Stimulated activated CD4-positive, alpha-beta T cell treated with anti-CD3 and anti-CD28 coated beads, TNF-alpha, amount 100 ng/mL, for 24 hours (primary cell): ENCODE measurements at places on chromosomes 7 and 10.

DNA sequence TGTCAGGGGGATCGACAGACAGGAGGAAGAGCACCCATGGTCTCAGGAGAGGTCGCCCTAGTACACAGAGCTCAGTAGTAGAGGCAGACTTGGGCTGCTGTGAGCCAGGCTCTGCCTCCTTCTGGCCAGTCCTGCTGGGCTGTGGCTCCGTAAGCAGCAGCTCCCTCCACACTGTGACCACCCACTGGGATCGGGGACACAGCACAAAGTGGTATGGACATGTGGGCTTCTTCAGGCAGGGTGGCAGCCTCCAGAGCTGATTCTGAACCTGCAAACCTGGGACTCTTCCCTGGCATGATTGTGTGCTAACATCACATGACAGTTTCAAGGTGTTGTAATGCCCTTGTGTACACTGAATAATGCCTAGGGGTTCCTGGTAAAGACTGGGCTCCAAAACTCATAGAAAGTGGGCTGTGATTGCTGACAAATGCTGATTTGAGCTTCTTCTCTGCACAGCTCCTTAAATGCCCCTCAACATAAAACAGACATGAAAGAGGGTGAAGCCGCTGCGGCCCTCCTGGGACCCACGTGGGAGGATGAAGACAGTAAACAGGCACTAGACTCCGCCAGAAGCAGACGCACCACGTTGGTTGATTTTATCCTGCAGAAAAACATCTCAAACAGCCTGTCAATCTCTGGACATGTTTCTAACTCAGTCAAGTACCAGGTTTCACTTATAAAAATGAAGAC, 76.7 kb downstream of the GPR26 start:
- no peak for DNase-seq

- no peak for DNase-seq
Observed at GRCh38 chr10:132641966-132642731, 104.6 kb downstream of the INPP5A start.

GRCh38 chr7:25900877-25901276, 251.1 kb upstream of the NFE2L3 start:
- DNase-seq: no peak

DNA sequence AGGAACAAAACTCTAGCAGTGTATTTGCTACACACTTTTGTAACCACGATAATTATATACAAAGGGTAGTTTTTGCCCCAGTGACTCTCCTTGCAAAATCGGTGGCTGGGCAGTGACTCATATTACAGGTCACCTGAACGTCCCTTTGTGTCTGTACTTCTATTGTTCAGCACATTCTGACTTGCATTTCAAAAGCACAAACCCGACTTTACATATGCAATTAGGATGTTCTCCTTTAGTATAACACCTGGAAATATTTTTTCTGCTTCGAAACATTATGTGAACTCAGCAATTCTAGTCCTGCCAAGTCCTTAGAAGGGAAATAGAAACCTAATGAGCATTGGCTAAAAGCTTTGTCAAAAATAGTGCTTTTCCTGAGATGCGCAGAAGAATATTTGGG, 6.0 kb downstream of the PRR15 start:
- no peak for DNase-seq

GRCh38 chr7:108385834-108386422, 70.3 kb downstream of the NRCAM start:
- DNase-seq: no peak

DNA sequence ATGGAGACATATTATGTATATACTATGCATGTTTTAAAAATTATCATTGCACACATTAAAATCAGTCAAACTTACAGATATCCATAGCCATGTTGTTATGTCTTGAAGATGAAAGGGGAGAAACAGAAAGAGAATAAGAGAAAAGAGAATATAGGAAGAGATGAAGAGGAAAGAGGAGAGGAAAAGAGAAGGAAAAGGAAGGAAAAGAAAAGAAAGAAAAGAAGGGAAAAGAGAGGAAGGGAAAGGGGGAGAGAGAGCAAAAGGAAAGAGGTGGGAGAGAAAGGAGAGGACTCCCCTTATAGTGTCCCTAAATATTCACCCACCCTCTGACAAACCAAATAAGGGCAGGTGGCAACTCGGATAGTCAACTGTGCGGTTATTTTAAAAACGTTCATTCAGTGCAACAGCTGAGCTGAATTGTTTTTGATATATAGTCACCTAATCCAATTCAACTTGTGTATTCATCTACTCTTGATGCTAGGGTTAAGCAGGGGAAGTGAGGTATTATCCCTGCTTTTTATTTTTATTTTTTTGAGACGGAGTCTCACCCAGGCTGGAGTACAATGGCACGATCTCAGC, 14.6 kb downstream of the SVIL start:
- DNase-seq: no peak

GRCh38 chr7:116630932-116631671, 40.9 kb upstream of the MET start:
- no peak for DNase-seq

DNA sequence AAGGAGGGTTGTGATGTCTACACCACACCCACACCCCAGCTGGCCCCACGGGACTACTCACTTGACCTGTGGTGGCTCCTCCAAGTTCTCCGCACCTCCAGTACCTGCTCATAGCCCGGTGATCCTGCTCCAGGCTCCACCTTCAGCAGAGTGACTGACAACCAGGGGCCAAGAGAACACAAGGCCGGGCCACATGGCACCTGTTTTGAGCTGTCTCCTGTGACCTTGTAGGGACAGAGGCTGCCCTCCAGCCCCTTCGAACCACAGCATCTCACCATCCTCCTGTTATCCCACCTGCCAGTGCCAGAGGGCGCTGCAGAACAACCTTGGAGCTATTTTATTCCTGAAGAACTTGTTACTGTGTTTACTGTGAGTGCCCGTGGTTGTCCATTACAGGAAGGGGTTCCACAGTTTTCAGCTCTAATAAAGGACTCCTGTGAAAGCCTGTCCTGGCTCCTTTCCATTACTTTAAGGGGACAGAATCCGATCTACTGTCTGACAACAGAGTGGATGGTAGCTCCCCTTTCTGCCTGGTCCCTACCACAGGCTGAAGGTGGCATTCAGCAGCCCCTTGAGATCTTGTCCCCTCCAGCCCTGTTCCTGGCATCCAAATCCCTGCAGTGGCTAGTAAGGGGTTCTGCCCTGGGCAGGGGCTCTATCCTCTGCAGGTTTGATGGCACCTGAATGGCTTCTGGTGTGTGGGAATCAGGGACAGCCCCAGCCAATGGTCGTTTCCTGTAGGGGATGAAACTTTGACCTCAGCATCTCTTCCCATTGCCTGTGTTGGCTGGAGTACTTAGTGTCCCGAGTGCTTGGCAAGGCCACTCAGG, 50.8 kb downstream of the C10orf120 start:
- DNase-seq: no peak

DNA sequence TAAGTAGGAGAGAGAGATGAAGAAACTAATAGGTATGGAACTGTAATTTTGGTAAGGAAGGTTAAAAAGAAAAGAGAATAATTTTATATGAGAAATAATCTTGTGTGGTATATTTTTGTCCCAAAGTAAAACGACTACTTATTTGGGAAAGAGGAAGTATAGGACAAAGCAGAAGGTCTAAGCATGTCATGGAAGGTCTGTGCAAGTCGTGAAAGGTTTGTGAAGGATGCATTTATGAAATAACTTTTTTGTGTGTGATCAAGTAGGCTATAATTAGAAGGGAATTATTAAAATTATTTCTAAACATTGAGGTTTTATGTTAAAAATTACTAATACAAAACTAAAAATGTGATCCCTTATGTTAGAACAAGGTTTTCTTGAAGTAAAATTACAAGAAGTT, 63.3 kb downstream of the ZNF783 start:
- no peak for DNase-seq

DNA sequence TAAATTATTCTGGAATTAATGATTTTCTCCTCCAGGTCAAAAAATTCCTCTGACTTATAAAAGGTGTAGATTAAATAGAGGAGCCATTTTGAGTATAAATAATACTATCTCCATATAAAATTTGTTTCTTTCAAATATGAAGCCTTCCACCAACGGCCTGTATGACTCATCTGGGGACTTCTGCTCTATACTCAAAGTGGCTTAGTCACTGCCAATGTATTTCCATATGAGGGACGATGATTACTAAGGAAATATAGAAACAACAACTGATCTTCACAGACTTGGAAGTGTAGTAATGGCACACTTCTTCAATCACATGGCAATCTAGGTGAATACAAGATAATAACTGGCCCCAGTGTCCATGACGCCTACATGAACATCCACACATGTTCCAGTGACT, 335.6 kb upstream of the HGF start:
- no peak for DNase-seq

- no peak for DNase-seq
Observed at GRCh38 chr7:100141555-100141949, 7.2 kb upstream of the LAMTOR4 start.

DNA sequence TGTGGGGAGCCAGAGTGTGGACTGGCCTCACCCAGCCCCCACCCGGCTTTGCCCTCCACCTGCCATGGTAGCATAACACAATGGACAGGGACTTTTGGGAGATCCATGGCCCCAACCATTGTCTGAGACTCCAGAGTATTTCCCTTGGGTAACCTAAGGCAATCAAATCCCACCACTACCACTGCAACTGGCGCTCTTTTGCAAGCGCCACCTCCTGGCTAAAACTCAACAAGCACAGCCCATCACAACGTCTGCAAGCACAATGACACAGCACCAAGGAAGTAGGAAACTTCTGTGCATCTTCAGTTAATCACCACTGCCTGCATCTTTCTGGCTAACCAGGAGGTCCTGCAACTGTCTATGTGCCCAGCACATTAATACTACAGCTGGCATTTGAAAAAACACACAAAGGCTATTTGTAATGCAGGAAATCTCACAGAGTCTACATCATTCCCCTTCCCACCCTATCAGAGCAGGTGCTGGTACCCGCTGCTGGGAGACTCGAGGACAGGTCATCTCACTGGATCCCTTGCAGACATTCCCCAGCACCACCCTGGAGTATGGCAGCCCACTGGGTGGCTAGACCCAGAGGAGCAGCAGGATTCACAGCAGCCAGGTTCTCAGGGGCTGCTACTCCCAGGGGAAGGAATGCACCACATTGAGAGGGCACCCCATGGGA, 27.7 kb downstream of the ANKRD26 start:
- DNase-seq: no peak

- no peak for DNase-seq
Observed at GRCh38 chr7:2460641-2461040, 15.6 kb downstream of the GRIFIN start.

GRCh38 chr10:110413049-110413783, 84.5 kb upstream of the DUSP5 start:
- DNase-seq: no peak

GRCh38 chr7:110356438-110356837, 734.5 kb upstream of the LRRN3 start:
- DNase-seq: no peak

DNA sequence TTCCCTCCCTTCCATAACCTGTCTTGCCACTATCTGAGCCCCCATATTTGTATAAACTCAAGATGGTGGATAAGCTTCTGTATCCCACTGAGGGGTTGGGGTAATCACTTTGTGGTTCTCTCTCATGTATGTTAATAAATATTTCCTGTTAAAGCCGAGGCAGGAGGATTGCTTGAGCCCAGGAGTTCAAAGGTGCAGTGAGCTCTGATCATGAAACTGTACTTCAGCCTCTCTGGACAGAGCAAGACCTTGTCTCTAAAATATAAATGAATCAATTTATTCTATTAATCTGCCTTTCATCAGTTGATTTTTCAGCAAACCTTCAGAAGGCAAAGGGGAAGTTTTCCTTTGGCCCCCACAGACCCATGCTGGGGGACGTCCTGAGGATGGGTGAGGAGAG, 1.8 kb upstream of the RARRES2 start:
- no peak for DNase-seq

DNA sequence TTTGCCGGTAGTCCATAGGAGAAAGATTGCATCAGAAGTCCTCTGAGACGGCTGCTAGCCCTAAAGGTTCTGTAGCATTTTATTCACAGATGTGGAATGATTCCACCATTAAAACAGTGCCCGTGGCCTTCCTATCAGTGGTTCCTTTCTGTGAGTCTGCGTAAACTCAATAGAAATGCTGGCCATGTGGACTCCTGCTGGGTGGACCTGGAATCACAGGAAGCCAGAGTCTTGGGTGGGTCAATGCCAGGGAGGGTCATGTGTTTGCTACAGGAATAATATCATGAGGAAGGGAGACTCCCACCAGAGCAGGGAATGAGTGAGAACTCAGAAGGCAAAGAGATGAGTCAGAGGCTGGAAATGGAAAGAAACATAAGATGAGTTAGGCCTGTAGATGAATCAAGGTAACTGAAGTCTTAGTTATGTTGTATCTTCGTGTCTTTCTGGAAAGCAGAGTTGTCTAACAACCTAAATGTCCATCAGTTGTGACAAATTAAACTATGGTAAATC, 410.4 kb upstream of the AUTS2 start:
- no peak for DNase-seq

GRCh38 chr10:123559823-123560092, 106.4 kb upstream of the GPR26 start:
- no peak for DNase-seq

DNA sequence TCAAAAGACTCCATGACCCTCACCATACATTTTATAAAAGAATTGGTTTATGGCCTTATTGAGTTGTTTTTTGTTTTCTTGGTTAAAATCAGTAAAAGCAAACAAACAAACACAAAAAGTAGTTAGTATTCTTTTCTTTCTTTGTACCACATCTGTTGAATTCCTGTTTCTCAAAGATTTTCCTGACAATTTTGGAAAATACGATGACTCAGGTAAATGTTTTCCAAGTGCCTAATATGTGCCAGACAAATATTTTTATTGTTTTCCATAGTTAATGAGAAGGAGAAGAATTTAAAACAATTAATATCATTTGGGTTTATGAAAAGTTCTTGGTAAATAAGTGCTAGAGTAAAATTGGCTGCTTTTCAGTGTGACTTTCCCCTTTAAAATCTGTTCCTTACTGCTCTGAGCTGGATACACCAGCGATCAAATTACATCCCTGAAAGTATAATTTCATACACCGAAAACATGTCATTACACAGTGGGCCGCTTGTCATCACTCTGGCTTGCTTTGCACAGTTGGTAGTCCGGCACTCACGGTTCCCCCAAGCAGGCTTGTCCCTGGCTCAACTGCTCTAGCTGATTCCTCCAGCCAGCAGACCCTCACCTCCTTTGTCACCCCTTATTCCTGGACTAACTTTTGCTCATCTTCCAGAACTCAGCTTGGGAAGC, 80.5 kb downstream of the TBXAS1 start:
- no peak for DNase-seq

DNA sequence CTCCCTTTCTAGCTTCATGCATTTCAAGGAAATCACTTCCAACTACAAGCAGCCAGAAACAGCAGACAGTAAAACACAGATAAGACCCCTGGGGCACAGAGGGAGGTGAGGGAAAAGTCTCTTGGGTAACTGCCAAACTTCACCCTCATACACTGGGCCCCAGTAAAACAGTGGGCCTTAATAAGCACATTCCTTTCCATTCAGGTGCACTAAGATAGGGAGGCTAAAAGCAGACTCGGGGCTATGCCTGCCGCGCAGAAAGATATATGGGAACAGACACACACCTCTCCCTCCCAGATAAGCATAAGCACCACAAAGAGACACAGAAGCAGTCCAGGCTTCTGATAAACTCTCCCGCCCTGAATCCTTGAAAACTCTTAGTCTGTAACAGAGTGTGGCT, 117.0 kb downstream of the TYW1B start:
- DNase-seq: no peak

- DNase-seq: no peak
Observed at GRCh38 chr10:14014423-14014822, 316.3 kb downstream of the FRMD4A start.

GRCh38 chr10:69872323-69872722, 70.6 kb downstream of the COL13A1 start:
- DNase-seq: no peak
